ENCODE measurements at places on chromosomes 5 and 9.

- no peak for DNase-seq
Measured at GRCh38 chr9:119224431-119224830, 144.8 kb downstream of the BRINP1 start.

GRCh38 chr5:96968074-96968473 lies 32.2 kb downstream of the LNPEP start:
- DNase-seq: no peak

- no peak for DNase-seq
Measured at GRCh38 chr9:120324461-120324860, 255.5 kb downstream of the CDK5RAP2 start.

DNA sequence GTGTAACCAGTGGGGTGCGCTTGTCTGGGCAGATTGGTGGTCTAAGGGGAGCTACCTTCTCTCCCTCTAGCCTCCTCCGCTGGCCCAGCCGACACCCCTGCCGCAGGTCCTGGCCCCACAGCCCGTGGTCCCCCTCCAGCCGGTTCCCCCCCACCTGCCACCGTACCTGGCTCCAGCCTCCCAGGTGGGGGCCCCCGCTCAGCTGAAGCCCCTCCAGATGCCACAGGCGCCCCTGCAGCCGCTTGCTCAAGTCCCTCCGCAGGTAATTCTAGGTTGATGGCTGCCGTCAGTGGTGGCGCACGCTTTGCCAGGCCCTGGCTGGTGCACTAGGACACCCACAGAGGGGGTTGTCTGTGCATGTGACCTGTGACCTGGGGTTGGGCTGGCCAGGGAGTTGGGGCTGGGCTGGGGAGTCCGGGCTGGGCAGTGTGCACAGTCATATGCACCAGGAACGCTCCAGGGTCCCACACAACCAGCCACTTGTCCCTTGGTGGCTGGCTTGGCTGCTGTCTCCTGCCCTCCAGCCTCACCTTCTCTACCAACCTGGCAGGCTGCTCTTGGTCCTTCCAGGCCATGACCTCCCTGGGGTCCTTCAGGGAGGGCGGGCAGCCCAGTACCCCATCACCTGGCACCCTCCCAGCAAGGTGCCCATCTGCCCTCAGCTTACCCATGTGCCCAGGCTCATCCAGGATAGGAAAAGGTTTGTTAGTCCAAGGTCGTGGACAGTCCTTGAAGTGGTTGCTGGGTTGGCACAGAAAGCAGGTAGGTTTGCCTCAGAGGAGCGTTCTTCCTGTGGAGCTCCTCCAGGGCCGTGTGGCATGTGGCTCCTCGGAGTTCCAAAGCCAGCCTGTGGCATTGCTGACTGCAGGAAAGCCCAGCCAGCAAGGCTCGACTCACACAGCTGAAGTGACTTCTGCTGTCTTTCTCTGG lies 73.2 kb downstream of the WNK2 start:
- peak; percentile 71 for DNase-seq

DNA sequence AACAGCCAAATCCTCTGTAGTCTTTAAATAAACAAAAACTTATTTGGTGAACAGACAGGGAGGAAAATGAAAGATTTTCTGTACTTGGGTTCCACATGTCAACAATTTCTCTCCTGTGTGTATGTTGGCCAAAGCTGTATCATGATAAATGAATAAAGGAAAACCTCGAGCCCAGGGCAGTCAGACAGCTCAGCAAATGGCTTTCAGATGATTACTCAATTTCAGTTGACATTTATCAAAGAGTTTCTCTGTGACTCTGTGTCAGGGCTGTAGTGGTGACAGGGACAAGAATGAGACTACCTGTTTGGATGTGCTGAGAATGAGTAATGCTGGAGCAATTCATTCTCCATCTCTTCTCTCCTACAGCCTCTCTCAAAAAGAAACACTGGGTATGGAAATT lies 45.7 kb upstream of the PTGS1 start:
- no peak for DNase-seq

GRCh38 chr9:18463991-18464390 lies 10.0 kb upstream of the ADAMTSL1 start:
- DNase-seq: no peak

GRCh38 chr5:66246608-66247007 lies 102.5 kb downstream of the SREK1 start:
- DNase-seq: no peak

DNA sequence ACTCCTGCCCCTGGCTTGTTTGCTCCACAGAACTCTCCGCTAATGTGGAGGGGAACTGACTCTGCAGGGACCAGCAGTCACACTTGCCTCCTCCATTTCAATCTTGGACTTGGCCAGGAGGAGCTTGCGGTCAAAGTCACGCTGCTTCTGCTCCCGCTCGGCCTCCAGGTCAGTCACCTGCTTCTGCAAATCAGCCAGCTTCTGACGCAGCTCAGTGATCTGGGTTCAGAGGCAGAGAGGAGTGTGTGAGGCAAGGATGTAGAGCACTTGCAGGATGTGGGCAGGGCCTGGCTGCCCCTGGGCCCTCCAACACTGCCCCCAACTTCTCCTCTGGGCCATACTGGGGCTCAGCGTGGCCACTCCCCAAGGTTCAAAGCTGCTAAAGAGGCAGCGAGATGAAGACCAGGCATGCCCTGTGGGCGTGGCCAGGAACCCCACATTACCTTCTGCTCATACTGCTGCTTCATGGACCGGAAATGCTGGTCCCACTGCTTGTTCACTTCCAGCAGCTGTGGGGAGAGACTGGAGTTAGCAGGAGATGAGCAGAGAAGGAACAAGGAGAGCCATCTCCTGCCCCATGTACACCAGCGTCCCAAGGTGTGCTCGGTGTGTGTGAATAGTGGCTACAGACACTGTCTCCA lies 22.2 kb downstream of the GPX3 start:
- DNase-seq: no peak

- no peak for DNase-seq
Measured at GRCh38 chr5:172710676-172711075, 60.3 kb downstream of the DUSP1 start.

- no peak for DNase-seq
Measured at GRCh38 chr9:13437866-13438265, 158.4 kb upstream of the MPDZ start.

GRCh38 chr5:17087035-17087434 lies 130.4 kb upstream of the BASP1 start:
- no peak for DNase-seq

DNA sequence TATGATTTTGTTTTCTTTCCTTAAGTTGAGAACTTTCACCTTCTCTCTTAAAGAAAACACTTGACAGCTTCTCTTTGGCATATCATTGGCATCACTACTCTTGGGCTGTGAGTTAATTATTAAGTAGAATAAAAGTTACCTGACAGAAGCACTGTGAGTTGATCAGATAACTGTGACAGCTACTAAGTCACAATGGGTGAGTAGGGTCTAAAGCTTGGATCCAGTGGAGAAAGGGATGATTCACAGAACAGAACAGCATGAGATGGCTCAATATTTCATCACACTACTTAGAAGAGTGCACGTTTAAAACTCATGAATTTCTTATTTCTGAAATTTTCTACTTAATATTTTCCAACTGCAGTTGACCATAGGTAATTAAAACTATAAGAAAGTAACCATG lies 268.5 kb upstream of the NMUR2 start:
- no peak for DNase-seq

- no peak for DNase-seq
Measured at GRCh38 chr5:154101184-154101583, 62.4 kb downstream of the MFAP3 start.

DNA sequence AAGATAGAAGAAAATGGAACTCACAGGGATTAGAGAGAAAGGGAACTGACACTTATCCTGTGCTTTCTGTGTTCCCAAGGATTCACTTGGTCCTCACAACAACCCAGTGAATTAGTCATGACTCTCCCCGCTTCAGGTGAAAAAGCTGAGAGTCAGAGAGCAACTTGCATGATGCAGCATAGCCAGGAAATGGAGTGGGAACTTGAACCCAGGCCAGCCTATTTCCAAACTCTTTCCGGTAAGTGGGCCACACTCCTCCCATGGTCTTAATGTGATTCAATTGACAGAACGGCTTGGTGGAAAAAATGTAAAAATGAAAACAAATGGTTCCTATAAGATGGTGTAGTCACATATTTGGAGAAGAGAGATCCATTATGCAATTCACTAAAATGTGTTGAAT lies 45.9 kb upstream of the CEMIP2 start:
- no peak for DNase-seq

DNA sequence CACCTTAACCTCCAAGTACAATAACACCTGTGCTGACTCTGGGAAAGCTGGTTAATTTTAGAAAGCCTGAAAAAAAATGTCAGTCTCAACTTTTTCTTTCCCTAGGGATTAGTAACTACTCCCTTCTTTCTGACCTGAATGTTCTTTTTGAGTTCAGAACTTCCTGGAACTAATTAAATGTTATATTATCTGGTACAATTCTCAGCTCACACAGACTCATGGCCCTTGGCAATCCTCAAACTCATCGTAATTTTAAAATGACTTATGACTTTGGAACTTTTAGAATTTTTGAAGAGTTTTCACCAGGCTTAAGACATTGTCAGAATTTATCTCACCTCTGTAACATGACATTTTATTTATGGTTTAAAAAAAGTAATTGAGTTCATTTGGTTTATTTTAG lies 315.0 kb downstream of the FER start:
- no peak for DNase-seq

- no peak for DNase-seq
Measured at GRCh38 chr9:78666818-78667414, 370.0 kb downstream of the PSAT1 start.

- no peak for DNase-seq
Measured at GRCh38 chr5:112697322-112697721, 40.4 kb upstream of the APC start.

DNA sequence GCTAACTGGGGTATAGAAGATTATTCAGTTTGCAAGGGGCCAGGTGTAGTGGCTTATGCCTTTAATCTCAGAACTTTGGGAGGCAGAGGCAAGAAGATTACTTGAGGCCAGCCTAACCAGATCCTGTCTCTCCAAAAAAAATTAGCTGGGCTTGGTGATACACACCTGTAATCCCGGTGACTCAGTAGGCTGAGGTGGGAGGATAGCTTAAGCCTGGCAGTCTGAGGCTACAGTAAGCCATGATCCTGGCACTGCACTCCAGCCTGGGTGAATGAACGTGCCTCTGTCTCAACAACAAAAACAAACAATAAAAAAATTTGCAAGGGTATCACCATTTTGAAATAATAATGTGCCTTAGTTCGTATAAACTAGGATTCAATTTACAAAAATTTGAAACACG lies 51.3 kb downstream of the BAAT start:
- no peak for DNase-seq

DNA sequence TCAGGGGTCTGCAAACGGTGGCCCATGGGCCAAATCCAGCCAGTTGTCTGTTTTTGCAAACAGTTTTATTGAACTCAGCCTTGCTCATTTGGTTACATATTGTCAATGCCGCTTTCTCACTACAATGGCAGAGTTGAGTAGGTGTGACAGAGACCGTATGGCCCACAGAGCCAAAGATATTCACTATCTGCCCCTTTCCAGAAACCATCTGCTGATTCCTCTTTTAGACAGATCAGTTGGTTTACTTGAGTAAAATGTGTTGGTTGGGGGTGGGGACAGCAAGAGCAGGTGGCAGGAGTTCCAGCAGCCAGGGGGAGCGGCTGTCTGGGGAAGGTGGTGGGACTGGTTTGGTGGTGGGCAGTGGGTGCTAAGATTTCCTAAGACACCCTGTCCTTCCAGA lies 54.8 kb downstream of the COL27A1 start:
- no peak for DNase-seq

DNA sequence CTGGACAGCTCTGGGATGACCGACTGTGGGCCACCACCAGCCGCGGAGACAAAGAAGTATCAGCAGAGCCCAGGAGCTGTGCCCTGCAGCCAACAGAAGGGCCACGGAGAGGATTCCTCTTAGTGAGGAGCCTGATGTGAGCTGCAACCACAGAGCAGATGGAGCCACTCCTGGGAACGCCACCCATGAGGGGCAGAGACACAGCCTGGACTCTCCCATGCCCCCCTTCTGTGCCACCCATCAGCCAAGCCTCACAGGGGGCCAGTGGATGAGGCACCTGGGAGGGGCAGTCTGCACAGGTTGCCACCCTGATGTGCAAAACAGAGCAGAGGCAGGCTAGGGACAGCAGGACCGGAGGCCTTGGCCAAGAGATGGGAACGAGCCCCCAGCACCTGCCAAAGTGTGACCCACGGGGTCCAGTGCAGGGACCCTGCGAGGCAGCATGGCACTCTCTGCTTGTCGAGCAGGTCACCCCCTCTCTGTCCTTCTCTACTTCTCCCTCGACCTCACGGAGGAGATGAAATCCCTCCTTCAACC lies 380.7 kb upstream of the IRX1 start:
- DNase-seq: peak; percentile 68

- DNase-seq: no peak
Measured at GRCh38 chr9:136855461-136856078, 3.4 kb downstream of the MAMDC4 start.

DNA sequence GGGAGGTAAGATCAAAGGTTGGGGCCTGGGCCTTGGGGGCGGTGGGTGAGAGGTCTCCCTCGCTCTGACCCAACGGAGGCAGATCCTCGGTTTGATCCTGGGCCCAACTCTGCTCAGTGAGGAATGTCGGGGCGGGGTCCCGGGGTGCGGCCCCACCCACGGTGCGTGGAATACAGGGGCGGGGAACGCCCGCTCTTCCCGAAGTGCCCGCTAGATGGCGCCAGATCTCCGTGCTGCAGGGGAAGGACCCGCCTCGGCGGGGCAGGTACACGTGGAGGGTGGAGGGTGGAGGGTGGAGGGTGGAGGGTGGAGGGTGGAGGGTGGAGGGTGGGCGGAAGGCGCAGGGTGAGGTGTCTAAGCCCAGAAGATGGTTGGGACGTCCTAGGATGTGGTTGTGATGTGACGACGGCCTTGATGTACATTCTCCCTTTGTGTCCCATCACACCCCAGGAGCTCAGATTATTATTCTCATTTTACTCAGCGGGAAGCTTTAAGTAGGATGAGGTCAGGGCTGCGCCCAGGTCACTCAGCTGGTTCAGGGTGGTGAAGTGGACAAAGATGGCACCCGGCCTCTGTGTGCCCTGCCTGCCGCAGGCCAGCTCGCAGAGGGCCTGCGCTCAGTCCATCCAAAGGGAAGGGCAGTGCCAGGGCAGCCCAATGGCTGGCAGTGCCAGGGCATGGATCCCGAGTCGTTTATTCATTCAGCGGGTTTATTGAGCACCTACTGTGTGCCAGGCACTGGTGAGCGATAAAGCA lies 9.4 kb upstream of the RPS14 start:
- peak; percentile 81 for DNase-seq

DNA sequence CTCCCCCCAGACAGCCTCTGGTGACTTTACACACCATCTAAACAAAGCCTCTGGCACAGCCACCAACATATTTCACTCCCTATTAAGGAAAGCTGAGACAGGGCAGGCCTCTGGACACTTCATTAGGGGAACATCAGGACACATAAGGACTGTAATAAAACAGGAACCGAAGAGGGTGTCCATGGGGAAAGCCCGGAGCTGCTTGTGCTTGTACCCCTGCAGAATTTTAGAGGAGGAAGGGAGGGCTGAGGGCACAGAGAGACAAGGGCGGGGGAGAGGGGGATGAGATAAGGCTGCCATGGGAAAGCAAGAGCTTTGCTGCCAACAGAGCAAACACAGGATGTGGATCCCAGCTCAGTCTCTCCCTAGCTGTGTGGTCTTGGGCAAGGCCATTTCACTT lies 138.4 kb downstream of the ASTN2 start:
- DNase-seq: no peak
